ENCODE measurements at places on chromosomes 11 and 22.

DNA sequence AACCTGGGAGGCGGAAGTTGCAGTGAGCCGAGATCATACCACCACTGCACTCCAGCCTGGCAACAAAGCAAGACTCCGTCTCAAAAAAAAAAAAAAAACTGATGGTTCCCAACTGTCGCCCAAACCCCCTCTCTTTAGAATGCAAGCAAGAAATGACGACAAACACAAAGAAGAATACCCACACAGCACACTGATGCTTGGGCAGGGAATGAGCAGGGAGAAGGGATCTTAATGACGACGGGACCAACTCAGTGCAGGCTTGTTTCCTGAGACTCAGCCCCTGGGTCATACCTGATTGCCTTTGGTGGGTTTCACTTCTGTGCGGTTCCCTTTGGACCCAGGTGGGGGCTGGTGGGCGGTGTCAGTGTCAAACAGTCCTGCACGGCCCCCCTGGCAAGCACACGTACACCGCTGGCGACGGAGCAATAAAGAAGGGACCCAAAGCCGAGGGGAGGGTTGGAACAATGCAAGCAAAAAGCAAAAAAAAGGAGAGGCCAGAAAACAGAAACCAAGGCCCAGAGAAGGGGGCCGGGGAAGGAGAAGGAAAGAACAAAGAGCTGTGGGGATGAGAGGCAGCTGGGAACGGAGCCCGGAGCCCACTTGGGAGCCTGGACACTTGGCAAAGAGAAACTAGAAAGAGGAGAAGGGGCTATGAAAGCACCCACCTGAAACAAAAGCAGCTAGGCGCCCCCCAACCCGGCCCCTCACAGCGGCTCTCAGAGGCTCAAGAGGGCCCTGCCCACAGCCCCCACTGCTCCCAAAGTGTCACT is 99.6 kb downstream of the CELSR1 start:
- DNase-seq, result no peak

DNA sequence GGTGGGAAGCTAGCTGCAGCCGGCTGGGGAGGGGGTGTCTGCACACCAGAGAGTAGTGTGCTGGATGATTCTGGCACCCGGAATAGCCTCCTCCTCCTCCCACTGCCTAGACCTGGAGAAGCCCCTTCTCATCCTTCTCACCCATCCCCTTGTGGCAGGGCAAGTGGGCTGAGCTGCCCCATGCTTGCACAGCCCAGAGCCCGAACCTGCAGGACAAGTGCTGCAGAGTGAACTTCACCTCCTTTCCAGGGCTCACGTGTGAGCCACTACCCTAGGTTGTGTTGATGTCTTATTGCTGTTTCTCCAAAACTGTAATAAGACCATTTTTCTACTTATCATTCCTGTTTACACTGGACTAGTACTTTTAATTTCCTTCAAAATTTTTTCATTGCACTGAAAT is 56.1 kb upstream of the GLYATL1B start:
- no peak for DNase-seq

DNA sequence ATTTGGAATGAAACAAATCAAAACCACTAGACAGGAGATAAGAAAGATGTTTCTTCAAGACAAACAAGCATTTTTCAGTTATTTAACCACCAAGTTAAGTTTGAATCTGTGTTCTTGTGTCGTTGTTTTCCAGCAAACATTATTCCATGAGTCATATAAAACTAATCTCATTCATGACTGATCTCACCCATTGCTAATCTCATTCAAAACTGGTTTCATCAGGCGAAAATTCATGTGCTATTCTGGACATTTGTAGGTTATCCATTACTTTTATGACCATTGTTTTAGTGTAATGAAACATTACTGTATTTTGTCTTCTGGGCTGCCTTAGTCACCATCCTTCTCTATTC is 221.8 kb downstream of the DDX10 start:
- DNase-seq, result peak; percentile 68

DNA sequence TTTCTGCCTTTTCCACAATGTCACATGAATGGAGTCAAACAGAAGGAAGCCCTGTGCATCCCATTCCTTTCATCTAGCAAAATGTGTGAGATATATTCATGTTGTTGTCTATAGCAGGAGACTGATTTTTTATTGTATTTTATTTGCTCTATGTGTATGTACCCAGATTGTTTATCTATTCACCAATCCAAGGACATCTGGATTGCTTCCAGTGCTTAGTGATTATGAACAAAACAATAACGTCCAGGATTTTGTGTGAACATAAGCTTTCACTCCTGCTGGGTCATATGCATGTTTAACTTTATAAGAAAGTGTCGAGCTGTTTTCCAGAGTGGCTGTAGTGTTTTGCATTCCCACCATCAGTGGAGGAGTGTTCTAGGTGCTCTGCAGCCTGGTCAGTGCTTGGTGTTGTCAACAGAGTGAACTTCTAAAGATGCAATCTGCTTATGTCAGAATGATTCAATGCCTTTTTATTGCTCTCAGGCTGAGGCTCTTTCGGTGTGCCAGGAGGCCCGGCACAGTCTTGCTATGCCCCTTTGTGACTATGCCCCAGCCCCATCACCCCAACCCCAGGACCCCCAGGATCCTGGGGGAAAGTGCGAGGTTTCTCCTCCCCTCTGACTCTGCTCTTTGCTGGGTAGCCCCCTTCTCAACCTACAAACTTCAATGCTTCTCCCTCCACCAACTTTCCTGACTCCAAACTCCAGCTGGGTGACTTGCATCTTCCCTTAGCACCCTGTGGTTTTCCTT is 19.9 kb upstream of the SYT13 start:
- no peak for DNase-seq

- peak; percentile 23 for DNase-seq
These were observed 27.4 kb upstream of the YPEL1 start for GRCh38 chr22:21762712-21763581.

DNA sequence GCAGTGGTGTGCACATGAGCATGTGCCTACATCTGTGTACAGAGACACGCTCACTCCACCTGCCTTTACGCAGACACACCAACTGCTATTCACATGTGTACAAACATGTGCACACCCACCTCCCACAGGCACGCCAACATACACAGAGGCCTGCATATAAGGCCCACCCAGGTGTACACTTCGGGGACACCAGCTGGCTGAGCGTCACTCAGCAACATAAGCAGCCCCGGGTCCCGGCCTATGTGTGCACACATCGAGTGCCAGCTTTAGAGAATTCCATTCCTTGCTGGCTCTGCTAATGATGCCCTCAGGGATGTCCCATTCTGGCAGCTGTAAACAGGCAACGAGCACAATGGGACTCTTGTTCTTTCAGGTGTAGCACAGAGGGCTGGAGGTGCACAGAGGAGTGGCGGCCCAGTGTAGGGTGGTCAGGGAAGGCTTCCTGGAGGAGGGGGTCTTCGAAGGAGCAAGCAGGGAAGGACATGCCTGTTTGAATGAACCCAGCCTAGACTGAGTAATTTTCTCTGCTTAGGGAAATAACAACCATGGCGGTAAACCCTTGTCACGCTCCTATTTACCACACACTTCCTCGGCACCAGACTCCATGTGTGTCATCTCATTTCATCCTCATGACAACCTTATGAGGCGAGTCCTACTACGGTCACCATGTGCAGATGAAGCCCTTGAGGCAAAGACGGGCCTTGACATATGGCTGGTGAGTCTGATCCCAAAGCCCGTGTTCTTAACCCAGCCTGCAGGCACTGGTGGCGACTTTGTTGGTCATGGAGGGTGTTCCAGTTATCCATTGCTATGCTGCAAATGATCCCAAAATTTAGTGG is 35.1 kb downstream of the RPL3 start:
- no peak for DNase-seq

DNA sequence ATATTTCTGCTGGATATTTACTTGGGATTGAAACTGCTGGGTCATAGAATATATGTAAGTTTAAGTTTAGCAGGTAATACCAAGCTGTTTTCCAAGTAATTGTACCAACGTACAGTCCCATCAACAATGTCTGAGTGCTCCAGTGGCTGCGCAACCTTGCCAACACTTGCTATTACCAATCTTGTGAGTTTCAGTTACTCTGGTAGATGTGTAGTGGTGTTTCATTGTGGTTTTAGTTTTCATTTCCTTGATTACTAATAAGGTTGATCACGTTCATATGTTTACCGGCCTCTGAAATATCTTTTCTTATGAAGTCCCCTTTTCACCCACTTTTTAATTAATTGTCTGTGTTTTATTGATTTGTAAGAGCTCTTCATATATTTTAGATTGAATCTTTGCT is 370.6 kb upstream of the CADM1 start:
- no peak for DNase-seq

GRCh38 chr11:46277313-46277621 is 195 bp upstream of the CREB3L1 start:
- DNase-seq, result no peak

DNA sequence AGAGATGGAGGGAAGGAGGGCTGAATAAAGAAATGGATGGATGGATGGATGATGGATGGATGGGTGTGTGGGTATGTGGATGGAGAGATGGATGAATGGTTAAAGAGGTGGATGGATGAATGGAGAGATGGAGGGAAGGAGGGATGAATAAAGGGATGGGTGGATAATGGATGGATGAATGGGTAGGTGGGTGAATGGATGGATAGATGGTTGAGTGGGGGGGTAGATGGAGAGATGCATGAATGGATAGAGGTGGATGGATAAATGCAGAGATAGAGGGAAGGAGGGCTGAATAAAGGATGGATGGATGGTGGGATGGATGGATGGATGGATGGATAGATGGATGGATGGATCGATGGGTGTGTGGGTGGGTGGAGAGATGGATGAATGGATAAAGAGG is 71.6 kb downstream of the CDKN1C start:
- no peak for DNase-seq

DNA sequence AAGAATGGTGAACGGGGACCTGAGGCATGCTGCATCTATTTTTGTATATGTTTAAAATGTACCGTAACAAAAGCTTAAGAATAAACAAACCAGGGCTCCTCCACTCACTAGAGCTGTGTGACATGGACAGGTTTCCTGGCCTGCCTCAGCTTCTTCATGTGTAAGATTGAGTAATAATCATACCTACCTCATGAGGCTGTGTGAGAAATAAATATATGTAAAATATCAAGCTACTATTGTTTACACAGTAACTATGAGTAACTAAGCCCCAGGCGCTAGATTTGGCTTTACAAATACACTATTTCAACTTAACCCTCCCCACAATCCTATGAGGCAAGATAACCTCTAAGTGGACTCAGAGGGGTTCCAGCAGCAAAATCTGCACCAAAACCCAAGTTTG is 66.4 kb downstream of the SMCO4 start:
- DNase-seq, result peak; percentile 95

DNA sequence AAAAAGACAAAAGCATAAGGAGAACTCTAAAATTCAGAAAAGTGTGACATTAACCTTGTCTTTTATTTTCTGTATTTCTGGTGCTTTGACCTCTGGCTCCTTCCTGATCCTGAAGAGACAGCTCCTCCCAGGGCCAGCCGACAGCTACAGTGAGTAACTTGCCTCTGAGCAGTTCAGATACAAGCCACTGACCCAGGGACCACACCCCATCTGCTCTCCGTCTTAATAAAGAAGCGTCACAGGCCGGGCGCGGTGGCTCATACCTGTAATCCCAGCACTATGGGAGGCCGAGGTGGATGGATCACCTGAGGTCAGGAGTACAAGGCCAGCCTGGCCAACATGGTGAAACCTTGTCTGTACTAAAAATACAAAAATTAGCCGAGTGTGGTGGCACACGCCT is 6.5 kb downstream of the MLC1 start:
- no peak for DNase-seq

DNA sequence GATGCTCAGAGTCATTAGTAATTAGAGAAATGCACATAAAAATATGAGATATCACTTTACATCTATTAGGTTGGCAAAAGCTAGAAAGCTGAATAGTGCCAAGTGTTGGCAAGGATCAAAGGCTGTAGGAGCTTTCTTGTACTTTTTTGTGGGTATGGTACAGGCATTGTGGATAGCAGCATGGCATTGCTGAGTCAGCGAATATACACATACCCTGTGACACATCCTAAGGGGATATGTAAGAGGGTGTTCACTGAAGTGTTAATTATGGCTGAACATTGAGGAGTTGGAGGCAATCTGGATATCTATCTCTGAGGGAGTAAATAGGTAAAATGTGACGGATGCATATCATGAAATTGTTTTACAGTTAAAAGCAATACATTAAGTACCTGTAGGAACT is 27.0 kb upstream of the IL18BP start:
- no peak for DNase-seq

- DNase-seq, result no peak
These were observed 161.2 kb upstream of the PLET1 start for GRCh38 chr11:112421879-112422278.

DNA sequence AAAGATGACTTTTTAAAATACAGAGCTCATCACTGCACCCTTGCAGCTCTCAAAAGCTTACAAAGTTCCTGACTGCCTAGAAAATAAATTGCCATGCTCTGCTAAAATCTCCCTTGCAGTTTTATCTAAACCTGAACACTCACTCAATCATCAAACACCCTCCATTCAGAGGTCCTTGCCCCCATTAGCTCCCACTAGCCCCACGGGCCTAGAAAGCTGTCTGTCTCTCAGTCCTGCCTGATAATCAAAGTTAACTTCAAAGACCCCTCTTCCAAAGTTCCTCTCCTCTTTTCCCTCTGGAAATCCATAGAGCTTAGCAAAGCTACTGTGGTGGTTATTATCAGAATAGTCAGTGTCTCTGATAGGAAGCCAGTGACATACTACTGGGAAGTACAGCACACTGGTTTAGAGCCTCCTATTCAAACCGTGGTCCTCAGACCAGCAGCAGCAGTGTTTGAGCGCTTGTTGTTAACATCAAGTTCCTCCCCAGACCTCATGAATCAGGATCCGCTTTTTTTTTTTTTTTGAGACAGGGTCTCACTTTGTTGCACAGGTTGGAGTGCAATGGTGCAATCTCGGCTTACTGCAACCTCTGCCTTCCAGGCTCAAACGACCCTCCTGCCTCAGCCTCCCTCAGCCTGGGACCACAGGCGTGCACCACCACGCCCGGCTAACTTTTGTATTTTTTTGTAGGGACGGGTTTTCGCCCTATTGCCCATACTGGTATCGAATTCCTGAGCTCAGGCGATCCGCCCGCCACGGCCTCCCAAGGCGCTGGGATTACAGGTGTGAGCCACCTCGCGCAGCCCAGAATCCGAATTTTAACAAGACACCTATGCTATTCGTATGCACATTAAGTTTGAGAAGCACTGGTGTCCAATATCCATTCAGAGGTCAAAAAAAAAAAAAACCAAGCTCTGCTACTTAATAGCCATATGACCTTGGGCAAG is 1.2 kb downstream of the NDUFC2 start:
- no peak for DNase-seq

DNA sequence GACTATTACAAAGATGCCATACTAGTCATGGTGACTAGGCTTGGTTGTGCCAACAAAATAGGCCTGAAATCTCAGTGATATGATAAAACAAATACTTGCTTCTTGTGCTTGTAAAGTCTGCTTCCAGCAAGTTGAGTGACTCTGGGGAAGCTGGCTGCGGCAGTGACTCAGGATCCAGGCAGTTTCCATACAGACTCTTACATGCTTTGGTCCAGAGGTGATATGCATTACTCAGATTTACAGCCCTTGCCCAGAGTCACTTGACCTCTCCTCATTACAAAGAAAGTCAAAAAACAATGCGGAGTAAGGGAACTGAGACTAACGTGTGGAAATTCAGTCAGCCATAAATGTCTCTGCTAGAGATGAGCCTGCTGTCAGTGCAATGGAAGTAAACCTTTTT is 387.5 kb downstream of the KCNA4 start:
- DNase-seq, result peak; percentile 31

Measured in epithelial cell of esophagus (primary cell).